ENCODE measurements at places on chromosomes 12 and 14.

DNA sequence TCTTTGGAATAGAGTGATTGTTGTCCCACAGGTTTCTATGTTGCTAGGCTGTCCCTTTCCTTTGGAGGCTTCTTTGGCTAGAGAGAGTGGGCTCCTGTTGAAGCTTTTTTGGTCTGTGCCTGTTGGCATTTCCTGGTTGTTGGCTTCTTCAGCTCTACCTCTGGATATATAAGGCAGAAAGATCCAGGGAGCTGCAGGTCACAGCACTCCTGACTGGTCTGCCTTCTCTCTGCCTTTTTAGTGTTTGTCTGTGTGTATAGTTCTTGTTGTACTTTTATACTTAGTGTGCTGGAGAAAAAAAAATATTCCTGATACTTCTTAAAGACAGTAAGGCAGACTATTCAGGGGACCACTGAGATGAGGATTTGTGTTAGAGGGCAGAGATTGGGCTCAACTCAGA, 202.7 kb downstream of the FBXL14 start:
- no peak for DNase-seq

DNA sequence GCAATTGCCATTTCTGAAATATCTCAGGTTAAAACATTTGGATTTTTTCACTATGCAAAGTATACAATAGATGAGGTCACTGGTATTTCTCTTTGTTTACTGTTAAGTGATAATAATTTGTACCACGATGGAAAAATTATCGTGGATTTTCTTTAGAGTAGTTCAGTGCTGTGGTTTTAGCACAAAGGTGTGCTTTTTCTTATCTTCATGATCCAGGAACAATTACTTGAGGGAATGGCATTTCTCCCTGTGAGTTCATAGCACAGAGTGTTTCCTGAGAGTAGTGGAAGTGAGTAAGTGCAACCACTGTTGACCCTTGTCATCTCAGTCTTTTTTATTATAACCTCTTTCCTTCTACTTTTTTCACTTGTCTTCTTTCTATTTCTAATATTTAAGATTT, 86.8 kb downstream of the FGD4 start:
- DNase-seq: no peak

DNA sequence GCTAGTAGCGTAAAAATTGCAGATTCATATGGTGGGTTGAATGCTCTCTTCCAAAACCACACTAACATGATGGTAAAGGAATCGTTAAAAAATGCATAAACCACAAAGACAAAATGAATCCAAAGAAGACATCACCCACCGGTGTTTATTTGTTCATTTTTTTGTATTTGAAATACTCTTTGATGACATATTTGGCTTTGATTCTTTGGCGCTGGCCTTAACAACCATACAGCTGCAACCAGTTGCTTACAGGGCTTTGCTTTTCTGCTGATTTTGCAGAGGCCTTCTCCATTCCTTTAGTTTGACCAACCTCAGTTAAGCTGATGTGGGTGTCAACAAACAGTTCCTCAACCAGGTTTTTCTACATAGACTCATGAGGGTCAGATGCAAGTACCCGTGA, 103.5 kb downstream of the CACNA1C start:
- no peak for DNase-seq

GRCh38 chr14:106843951-106844483, 1317.6 kb downstream of the TMEM121 start:
- no peak for DNase-seq

DNA sequence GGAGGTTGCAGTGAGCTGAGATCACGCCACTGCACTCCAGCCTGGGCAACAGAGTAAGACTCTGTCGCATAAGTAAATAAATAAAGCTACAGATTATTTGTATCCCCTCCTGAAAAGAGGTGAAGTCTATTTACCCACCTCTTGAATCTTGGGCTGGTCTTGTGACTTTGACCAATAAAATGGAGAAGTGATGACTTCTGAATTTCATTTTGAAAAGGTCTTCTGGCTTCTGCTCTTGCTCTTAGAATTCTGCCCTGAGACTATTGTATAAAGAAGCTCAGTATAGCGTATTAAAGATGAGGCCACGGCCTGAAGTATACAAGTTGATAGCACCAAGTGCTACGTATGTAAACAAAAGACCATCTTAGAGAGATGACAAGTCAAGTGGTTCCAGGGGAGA, 88.3 kb upstream of the AMN1 start:
- DNase-seq: no peak

- DNase-seq: no peak
Measured at GRCh38 chr12:115114140-115114539, 430.2 kb upstream of the TBX3 start.

DNA sequence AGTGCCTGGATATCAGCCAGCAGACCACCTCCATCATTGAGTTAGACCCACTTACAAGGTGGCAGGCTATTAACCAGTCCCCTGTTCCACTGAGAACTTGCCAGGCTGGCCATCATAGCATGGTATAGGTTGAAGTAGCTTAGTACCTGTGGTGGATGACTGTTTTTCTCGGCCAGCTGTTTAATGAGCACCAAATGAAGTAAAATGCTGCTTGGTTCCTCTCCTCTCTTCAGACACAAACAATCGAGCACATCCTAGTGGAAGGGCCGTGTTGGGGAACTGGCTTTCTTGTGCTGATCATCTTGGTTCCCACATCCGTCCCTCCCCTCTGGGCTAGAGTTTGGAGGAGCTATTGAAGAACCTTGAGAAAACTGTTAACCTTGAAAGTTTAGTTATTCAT, 486.2 kb downstream of the RAD51B start:
- DNase-seq: no peak

- no peak for DNase-seq
Measured at GRCh38 chr12:109611223-109611622, 37.6 kb downstream of the MVK start.

DNA sequence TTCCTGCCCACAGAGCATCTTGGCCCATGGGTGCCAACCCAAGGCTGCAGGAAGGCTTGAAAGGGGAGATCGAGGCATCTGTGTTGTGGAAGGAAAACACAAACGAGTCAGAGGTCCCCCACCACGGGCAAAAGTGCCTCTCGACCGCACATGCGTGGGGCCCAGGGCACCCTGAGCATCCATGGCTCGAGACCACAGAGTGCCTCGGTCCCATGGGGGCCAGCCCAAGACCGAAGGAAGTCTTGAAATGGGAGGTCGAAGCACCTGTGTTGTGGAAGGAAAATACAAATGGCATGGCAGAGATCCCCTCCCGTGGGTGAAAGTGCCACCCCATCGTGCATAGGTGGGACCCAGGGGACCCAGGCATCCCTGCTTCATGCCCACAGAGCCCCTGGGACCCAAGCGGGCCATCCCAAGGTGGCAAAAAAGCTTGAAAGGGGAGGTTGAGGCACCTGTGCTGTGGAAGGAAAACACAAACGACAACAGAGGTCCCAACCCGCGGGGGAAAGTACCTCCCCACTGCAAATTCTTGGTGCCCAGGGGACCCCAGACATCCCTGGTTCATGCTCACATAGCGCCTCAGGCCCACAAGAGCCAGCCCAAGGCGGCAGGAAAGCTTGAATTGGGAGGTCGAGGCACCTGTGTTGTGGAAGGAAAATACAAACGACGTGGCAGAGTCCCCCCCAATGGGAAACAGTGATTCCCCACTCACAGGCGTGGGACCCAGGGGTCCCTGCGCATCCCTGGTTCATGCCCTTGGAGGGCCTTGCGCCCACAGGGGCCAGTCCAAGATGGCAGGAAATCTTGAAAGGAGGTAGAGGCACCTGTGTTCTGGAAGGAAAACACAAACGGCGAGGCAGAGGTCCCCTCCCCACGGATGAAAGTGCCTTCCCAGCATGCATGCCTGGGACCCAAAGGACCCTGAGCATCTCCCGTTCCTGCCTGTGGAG, 373.0 kb downstream of the ALG10 start:
- no peak for DNase-seq

DNA sequence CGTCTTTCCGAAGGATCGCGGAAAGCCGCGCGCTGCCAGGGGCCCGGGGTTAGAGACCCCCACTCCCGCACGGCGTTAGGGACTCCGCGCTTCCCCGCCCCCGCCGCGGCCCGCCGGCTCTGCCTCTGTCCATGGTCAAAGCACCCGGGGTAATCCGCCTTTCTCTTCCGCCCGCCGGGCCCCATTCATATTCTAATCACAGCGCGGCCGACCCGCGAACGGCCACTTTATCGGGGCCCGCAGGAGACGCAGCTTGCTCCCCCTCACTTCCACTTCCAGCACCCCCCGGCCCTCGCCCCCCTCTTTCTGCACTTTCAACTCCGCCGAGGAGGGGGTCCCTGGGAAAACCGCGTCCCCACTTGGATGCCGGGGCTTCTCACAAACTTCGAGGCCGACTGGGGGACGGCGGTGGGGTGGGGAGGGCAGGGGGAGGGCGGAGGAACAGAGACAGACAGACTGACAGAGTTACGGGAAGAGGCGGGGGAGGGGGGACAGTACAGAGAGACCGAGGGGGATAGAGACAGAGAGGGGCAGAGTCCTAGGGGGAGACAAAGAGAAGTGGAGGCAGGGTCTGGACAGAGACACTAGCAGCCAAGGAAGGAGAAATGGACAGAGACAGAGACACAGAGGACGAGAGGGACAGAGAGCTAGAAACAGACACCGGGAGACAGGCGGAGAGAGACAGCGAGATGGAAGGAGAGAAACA, 1.1 kb upstream of the RFX4 start:
- no peak for DNase-seq

- DNase-seq: no peak
Measured at GRCh38 chr12:2039034-2039433, 13.8 kb upstream of the CACNA1C start.

DNA sequence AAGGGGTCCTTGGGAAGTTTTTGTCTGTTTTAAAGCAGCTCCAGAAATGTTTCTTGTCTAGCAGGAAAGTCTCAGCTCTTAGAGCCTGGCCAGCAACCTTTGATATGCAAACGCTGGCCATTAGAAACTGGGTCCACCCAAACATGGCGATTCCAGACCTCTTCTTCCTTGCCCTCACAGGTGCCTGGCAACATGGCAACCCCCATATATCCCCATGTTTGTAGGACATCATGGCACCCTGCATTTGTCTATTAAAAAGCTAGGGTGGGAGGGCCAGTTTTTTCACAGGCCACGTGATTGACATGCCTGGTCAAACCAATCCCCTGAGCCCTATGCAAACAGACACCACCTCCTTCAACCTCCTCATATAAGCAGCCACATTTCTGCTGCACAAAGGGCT, 848.7 kb upstream of the FOXG1 start:
- DNase-seq: no peak

- DNase-seq: no peak
Measured at GRCh38 chr12:42946871-42947381, 357.4 kb upstream of the PRICKLE1 start.

GRCh38 chr12:3218228-3219171, 141.3 kb downstream of the TSPAN9 start:
- no peak for DNase-seq

GRCh38 chr14:90759370-90760077, 56.7 kb downstream of the TTC7B start:
- no peak for DNase-seq

- DNase-seq: no peak
Measured at GRCh38 chr12:111448846-111449790, 43.4 kb downstream of the SH2B3 start.

DNA sequence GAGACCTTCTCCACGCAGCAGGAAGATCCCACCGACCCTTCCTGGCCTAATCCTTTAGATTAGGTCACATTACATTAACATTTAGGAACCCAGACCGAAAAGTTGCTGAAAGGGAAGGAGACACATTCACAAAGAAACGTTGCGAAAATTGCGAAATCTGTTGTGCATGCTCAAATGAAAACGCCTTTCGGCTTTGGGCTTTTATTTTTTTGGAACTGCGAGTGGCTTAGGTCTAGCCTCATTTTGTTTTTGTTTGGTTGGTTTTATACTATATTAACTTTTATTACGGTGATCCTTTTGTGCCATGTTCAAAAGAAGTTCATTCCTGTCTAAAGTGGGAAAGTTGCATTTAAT, 1.5 kb downstream of the MYF6 start:
- no peak for DNase-seq

GRCh38 chr14:61501714-61502458, 180.5 kb downstream of the PRKCH start:
- no peak for DNase-seq

DNA sequence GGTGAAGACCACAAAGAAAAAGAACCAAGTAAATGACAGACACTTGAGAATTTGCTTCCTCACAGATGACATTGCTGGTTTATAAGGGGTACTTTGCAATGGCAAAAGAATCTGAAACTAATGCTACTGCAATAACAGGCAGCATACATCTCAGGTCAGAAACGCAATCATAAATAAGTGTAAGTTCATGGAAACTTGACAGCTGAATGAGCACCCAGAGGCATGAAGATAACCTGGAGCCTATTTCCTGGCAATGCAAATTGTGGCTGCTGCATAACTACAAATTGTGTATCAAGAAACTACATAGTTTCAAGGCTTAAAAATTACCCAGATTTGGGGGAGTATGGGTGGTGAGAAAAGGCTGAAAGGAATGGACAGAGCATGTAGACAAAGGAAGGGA, 8.5 kb upstream of the MYO1A start:
- no peak for DNase-seq

DNA sequence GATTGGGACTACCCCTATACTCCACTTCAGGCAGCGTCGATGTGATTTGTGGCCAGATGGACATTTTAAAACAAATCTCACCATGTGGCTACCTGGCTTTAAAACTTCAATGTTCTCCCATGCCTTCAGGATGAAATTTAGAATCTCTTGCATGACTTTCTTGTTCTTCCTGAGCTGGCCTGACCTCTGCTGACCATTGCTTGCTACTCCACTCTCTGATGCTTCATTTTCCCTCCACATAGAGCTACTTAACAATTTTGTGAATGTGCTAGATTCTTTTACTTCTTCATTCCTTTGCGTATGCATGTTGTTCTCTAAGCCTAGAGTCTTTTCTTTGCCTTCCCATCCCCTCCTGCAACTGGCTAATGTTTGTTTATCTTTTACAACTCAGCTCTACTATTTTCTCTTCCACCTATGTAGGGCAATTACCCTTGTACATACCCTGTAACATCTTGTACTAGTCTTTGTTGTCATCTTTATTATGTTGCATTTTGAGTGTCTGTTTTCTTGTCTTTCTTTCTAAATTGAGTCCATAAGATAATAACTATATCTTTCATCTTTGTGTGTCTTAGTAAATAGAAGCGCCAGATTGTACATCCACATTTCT, 41.2 kb downstream of the YLPM1 start:
- DNase-seq: no peak

GRCh38 chr12:20560935-20561334, 134.2 kb upstream of the SLCO1C1 start:
- no peak for DNase-seq

- no peak for DNase-seq
Measured at GRCh38 chr14:56813143-56813551, 2.9 kb upstream of the OTX2 start.

DNA sequence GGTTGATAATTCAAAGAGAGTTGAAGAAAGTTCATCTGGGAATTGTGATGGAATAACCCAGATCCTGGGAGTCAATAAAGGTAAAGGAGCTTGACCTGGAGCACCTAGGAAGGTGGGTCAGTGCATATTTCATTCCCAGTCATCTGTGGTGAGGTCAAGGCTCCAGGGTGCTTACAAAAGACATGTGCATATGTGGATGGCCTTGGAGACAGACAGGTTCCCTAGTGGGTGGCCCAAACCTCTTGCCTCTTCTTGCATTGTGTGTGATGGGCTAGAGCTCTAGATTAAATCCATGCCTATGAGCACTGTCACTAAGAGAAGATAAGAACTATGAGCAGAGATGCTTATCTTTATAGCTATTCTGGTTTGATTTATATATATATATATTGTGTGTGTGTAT, 75.5 kb upstream of the CISTR start:
- no peak for DNase-seq

- DNase-seq: no peak
Measured at GRCh38 chr12:91819132-91819447, 326.6 kb downstream of the BTG1 start.
